ENCODE measurements at places on chromosomes 4 and X.

- DNase-seq = peak; percentile 52
Observed at GRCh38 chr4:98657531-98658286, 702 bp downstream of the TSPAN5 start.

- DNase-seq = peak; percentile 65
Observed at GRCh38 chrX:53716328-53717088, 30.0 kb upstream of the HUWE1 start.

- no peak for DNase-seq
Observed at GRCh38 chr4:107862658-107863057, 37.9 kb downstream of the SGMS2 start.

DNA sequence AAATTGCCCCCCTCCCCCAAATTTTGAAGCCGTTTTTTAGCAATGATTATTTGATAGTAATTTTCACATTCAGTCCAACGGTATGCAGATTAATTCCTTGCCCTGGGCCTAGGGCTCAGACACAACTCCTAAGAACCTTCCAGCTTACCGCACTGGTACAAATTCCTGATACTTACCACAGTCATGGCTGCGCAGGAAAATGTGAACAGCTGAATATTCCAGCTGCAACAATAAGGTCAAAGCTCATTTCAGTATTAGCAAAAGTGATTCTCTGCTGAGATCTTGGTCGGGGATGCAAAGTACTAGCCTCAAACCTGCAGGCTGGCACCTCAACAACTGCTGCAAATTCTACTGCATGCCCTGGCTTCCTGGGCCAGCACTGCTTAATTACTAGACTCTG, 3.0 kb downstream of the ATP11C start:
- DNase-seq = no peak

DNA sequence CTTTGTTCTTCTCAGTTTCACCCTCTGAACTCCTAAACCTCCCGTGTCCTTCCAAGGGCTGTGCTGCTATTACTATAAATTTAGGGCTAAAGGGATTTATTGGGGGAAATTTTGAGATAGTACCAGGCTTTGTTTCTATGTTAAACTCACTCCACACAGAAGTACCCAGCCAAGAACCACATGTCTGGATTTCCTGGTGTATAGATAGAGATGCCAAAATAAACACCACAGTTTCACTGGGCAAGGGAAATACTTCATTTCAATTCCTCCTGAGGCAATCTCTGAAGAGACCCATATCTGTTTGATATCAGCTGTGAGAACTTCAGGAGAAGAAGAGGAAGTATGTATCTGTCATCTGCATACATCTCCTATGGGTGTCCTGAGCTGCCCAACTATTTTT, 21.7 kb upstream of the CLNK start:
- no peak for DNase-seq

DNA sequence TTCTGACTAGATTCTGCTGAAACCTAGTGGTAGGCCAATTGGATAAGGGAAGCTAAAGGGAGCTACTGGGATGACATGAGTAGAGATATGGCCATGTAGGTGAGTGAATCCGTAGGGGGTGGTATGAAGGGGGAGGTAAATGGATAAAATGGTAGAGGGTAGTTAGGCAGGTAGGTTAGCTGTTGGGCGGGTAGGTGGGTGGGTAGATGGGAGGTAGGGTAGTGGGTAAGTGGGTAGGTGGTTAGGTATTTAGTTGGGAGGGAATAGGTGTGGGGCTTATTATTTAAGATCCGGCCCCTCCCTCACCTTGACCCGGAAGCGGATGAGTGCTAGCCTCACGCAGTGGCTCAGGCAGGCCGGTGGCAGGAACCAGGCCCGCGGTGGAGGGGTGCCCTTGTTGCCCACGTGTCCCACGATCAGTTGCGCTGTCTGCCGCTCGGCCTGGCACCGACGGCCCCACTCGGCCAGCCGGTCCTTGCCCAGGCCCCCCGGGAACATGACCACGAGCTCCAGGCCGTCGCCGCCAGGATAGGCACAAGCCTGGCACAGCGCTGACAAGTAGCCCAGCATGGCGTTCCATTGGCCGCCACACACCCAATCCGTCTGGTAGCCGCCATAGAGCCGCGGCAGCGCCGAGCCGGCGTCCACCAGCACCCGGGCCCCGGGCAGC, 725 bp downstream of the FAM120C start:
- DNase-seq = peak; percentile 74

All from CD4-positive, alpha-beta T cell treated with Interleukin-6 for 4 hours (primary cell).